ENCODE measurements at places on chromosomes 1 and 21.

DNA sequence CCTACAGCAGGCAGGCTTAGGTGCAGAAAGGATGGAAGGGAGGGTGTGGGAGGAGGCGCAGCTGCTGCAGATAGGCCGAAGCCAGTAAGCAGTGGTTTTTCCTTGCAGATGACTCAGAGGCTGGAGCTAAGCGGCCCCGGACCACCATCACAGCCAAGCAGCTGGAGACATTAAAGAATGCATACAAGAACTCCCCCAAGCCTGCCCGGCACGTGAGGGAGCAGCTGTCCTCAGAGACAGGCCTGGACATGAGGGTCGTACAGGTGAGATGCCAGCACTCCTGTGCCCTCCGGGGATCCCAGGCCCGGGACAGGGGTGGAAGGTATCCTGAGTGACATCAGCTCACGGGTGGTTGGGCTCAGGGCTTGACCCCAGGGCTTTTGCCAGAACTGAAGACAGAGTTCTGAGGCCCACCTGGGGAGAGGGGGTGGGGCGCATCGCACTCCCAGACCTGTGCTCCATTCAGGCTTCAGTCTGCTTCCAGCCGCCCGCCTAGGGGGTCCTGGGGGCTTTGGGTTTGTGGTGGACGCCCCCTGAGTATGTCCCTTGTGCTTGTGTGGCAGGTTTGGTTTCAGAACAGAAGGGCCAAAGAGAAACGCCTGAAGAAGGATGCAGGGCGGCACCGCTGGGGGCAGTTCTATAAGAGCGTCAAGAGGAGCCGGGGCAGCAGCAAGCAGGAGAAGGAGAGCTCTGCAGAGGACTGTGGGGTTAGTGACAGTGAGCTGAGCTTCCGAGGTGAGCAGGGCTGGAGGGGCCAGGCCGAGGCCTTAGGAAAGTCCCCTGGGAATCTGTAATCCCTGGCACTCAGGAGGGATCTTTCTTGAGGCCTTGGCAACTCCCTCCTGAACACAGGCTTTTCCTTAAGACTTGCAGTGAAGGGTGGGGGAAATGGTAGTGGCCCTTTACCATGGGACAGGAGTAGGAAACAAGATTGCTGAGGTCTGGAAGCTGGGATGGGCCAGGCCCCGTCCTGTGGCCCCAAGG is 41.5 kb downstream of the LHX4 start:
- ATAC-seq, result no peak

GRCh38 chr1:81797701-81798100 is 3.0 kb upstream of the ADGRL2 start:
- ATAC-seq, result no peak

DNA sequence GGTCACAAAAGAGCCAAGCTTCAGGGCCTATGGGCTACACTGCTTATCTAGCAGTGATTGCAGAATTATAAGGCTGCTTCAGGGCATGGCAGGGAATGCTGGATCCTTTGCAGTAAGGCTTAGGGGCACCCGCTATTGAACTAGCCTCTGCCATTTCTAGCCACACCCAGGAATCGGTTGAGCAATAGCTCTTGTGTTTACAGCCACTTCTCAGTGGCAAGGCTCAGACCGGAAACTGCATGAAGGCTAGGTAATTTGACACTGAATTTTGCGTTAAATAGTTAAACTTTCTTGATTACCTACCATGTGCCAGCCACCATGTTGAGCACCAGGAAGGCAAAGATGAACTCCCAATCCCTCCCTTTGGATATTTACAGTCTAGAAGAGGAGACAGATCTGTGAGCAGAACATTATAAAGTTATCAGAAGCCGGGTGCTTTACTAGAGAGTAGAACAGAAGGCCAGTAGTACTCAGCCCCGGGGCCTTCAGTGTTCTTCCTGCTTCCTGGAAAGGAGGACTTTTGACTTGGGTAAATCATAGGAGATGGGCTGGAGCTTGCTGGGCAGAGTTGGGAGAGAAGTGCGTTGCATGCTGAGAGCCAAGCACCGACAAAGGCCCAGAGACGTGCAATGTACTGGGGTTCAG is 98.6 kb upstream of the LPGAT1 start:
- no peak for ATAC-seq

GRCh38 chr1:219555031-219555692 is 57.7 kb downstream of the ZC3H11B start:
- ATAC-seq, result peak; percentile 85

GRCh38 chr1:45828841-45829240 is 25.4 kb downstream of the MAST2 start:
- no peak for ATAC-seq

- ATAC-seq, result no peak
Observed at GRCh38 chr1:54108156-54108555, 44.6 kb downstream of the CDCP2 start.

DNA sequence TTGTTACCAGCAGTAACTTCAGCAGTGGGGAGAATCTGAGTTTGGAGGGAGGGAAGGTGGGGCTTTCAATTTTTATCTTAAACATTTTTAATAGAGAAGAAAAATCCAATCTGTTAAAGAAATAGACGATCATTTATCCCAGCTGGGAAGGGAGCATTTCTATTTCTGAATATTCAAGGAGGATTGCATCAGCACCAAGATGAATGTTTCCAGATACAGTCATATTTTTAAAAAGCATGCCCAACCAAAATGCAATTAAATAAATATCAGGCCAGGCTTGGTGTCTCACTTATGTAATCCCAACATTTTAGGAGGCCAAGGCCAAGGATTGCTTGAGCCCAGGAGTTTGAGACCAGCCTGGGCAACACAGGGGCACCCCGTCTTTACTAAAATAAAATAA is 1.7 kb upstream of the ATP1A4 start:
- ATAC-seq, result no peak

- no peak for ATAC-seq
Observed at GRCh38 chr1:227273557-227273956, 44.7 kb downstream of the CDC42BPA start.

DNA sequence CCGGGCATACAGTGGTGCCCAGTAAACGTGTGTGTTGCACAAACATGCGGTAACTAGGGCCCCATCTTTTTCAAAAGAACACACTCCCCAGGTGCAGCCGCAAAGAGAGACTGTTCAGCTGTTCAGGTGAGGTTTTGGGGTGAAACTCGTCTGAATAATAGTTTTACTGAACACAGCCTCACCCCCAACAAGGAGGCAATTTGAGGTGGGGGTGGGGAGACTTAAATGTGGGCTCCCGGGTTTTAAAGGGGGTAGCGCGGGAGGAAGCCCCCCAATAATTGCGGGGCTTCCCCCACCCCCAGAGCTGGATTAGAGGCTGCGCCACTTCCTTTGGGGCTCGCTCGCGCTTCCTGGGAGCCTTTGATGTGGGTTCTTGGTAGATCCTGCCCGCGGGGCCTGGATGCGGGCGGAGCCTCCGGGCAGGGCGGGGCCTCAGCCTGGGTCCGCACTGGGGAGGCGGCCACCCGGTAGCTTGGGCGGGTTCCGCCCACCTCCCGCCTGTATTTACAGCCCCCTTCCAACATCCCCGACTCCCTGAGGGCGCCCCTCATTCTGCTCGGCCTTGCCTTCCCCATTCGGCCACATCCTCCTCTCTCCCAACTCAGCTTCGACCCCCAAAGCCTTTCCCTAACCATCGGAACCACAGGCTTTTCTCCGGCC is 6.4 kb upstream of the EPHA2 start:
- ATAC-seq, result no peak

GRCh38 chr1:100034470-100034869 is 64.7 kb downstream of the SLC35A3 start:
- ATAC-seq, result no peak

DNA sequence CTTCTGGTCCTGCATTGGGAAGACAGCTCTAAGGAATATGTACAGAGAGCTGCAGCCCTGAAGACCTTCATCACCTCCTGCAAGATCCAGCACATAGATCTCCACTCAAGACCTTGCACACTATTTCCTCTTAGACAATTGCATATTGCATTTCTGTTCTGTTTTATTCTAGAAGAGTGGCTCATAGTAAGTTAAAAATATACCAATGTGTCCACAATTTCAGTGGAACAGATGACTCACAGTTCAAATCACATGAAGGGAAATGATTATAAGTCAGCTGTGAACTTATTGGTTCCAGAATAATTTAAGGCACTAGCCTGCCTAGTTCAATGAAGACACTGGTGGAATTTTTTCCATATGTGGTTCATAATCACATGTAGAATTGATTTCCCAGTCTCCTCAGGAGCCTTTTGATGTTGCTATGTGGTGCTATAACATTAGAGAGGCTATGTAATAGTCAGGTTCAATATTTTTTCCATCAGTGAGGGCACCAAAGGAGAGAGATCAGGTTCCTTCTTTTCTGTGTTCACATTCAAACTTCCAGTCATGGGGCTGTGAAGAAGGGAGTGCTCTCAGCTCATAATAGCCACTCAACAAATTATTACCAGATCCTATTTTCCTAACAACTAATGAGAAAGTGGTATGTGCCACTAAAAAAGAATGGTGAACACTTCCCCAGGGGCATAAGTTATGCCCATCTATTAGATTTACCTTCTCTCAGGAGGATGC is 9.8 kb upstream of the AK5 start:
- ATAC-seq, result peak; percentile 53

DNA sequence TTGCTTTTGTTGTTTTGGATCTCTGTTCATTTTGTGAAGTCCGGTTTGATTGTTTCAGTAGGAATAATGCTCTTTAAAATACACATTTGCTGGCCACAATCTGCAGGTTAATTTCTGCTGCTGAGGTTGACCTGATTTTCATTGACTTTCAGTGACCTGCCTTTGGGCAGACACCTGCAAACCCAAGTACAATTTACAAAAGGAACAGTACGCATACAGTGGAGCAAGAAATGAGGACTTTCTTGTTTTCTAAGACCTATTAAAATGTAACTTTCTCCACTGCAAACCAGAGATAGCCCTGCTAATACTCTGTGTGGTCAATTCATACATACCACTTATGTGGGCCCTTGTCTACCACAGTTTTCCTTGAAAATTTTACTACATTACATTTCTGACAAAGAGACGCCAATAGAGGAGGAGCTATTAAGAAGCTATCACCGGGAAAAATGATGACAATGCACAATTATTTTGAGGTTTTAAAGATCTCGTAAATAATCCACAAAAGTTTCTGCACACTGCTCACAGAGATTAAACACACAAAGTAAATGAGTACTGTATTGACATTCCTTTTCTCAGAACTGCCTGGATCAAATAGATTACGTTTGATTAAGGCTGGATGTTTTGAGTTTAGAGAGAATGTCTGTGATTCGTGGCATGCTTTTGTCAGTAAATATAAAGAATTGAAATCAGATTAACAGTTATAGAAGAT is 141.9 kb downstream of the SDCCAG8 start:
- ATAC-seq, result no peak

- no peak for ATAC-seq
Observed at GRCh38 chr1:21665711-21666575, 3.2 kb downstream of the RAP1GAP start.

DNA sequence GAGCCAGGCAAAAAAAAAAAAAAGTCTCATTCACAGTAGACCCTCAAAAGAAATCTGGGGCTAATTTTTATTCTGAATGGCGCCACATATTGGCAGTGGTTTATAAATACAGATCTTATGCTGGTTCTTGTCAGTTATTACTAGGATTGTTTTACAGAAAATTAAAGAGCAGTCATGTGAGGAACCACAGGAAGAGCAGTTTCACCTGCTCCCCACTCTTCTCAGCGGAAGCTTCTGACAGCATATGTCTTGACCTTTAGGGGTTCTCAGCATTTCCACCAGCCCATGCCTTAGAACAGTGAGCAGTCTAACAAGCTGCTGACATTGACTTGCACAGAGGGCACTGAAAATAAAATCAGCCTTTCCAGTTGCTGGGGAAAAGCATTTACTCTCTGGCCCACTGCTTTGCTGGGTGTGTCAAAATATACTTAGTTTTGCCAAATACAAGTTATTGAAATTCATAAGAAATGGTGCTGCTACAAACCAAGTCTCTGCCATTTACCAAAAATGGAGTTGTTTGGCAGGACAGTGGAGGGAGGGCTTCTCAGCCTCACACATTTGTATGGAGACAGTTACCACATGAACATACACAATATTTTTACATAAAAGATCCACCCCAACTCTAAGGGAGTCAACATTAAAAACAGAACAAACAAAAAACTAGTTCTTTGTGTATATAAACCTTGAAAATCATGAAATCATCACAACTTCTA is 144.2 kb downstream of the SYT2 start:
- ATAC-seq, result no peak

DNA sequence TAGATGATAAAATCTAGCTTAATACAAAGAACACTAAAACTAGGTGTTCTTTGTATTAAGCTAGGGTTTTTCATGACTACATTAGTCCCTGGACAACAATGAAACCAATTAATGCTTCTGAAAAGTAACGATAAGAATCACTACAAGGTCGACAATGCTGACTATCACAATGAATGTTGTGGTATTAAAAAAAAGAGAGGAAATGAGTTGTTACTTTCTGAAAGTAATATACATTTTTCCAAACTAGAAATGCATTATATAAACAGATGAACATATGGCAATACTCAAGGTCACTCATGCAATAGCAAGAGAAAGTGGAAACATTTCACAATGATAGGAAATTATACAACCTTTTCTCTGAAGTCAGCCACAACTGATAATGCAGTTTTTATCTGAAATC is 19.0 kb downstream of the DPH5 start:
- no peak for ATAC-seq

DNA sequence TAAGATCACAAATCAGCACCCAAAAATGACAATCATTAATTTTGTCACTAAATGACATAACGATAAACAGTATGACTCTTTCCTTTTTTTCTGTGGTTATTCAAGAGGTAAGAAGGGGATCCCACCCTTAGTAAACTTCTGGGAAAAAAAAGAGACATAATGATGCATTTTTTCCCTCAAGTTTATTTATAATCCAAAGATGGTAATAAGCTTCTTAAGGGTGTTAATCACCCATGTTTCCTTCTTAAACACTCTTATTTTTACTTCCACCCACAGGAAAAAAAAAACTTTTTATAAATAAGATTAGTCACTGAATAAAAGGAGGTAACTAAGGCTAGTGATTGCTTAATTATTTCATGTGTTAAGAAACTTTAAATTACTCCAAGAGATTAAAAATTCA is 24.7 kb downstream of the RGS1 start:
- ATAC-seq, result no peak

GRCh38 chr1:96361271-96361856 is 360.2 kb upstream of the PTBP2 start:
- ATAC-seq, result no peak

GRCh38 chr1:7299329-7299799 is 471.7 kb upstream of the VAMP3 start:
- peak; percentile 81 for ATAC-seq

DNA sequence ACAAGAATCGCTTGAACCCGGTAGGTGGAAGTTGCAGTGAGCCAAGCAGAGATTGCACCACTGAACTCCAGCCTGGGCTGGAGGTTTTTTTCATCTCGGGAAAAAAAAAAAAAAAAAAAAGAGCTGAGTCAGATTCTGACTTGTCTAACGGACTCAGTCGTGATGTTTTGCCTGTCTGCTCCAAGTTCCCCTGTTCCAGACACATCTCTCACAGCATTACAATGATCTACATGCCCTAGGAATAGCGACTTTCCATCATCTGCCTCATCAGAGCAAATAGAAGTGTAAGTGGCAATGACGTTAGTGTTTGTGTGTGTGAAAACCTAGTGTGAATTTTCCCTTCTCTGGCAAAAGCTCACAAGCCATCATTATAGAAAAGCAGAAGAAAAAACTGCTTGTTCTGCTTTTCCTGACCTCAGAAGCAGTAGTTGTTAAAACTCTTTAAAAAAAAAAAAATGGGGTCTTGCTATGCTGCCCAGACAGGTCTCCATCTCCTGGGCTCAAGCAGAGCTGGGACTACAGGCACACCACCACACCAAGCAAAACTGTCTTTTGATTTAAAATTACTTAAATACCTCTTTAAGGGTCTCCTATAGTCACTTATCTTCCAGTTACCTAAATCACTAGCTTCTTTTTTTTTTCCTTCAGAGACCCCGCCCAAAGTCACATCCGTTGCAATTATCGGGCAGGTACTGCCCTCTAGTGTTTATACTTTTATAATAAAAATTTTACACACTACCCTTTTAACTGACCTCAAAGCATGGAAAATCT is 37.3 kb downstream of the PLEKHO1 start:
- ATAC-seq, result peak; percentile 80
